ENCODE measurements at places on chromosomes 13 and 19.

DNA sequence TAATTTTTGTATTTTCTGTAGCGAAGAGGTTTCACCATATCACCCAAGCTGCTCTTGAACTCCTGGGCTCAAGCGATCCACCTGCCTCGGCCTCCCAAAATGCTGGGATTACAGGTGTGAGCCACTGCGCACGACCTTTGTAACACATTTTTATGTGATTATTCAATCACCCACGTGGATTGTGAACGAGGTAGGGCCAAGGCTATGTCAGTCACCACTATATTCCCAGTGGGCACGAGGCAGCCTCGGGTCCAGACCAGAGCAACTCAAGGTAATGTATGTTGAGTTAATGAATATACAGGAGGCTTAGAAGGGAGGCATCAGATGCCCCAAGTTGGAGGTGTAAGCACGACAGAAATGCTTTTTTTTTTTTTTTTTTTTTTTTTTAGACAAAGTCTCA is 8.9 kb downstream of the PTGIR start:
- DNase-seq, result no peak

GRCh38 chr19:7263521-7263920 is 30.7 kb downstream of the INSR start:
- no peak for DNase-seq

GRCh38 chr19:2603334-2603733 is 99.2 kb downstream of the GNG7 start:
- DNase-seq, result no peak

DNA sequence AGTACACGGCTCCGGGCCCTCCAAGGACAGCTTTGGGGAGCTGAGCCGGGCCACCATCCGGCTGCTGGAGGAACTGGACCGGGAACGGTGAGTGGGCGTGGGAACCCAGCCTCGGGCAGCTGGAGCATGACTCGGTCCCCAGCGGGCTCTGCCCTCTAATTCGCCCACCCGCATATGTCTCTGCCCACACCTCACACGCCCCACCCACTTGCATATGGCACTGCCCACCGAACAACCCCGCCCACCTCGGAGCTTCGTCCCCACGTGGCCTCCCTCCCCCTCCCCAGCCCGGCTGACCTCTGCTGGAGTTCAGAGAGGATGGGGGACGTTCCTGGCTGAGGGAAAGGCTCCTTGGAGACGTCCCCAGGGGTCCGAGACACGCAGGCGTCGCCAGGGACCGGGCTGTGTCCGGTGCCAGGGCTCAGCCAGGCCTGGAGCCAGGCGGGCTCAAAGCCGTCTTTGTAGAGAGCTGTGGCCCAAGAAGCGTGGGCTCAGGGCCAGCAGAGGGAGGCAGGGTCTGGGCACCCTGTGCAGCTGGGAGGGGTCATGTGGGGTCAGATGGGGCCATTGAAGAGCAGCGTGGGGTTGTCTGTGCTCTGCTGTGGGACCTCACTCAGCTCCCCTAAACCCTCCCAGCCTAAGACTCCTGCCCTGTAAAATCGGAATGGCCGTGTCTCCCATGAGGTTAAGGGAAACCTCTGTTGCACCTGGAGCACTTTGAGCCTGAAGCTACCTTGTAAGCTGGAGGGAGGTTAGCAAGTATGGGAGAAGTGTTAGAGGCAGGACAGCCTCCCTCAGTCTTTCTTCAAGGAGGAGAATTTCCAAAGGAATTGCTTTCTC is 3.8 kb downstream of the APC2 start:
- peak; percentile 96 for DNase-seq

DNA sequence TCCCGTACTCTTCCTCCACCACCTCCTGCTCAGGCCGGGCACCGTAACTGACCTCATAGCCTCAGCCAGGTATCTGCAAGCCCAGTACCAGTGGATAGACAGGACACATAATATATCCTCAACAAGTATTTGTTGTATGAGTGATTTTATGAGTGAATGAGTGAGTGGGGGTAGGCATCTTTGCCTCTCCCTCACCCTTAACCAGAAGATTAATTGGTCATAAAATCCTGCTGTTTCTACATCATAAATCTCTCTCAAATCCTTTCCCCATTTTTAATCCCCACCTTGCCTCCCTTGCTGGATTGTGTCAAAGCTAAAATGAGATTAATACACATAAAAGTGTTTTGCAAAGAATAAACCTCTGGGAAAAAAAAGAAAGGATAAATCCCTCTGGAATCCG is 44.4 kb upstream of the HMGB1 start:
- no peak for DNase-seq

GRCh38 chr13:45332036-45332830 is 8.8 kb downstream of the TPT1 start:
- DNase-seq, result no peak

DNA sequence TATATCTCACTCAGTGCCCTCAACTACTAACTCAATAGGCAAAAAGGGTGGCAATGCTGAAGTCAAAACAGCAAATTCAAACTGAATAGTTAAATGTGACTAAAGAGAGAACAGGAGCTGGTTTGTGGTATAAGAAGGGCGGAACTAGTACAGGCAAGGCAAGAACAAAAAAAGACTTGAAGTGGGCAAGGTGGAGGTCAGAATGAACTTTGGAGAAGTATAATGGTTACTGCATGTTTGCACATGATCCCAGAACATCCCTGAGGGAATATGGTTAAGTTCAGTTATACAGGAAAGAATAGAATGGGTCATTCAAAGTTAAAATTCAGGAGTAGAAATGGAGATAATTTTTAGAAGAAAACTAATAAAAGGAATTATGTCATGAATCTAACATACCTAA is 85.5 kb downstream of the DIAPH3 start:
- DNase-seq, result no peak

- DNase-seq, result no peak
These were observed 36.2 kb downstream of the RFX2 start for GRCh38 chr19:6073858-6074708.

DNA sequence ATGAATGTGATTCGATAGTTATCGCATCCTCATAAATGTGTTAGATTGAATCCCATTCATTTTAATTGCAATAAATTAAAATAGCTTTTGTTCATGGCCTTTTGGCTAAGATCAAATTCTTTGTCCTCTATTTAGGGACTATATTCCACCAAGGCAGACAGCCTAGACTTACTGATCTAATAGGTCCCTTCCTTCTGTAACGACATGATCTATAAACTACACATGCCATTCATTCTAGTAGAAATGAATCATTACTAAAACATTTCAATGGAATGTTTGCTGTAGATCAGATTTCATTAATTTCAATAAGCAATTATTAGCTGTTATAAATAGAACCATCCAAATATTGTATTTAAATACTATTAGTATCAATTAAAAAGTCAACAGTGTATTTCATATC is 526.6 kb upstream of the KLHL1 start:
- DNase-seq, result no peak

GRCh38 chr19:3849092-3849491 is 19.7 kb downstream of the ZFR2 start:
- DNase-seq, result peak; percentile 69

- no peak for DNase-seq
These were observed 875.0 kb downstream of the PCDH9 start for GRCh38 chr13:66354879-66355751.

DNA sequence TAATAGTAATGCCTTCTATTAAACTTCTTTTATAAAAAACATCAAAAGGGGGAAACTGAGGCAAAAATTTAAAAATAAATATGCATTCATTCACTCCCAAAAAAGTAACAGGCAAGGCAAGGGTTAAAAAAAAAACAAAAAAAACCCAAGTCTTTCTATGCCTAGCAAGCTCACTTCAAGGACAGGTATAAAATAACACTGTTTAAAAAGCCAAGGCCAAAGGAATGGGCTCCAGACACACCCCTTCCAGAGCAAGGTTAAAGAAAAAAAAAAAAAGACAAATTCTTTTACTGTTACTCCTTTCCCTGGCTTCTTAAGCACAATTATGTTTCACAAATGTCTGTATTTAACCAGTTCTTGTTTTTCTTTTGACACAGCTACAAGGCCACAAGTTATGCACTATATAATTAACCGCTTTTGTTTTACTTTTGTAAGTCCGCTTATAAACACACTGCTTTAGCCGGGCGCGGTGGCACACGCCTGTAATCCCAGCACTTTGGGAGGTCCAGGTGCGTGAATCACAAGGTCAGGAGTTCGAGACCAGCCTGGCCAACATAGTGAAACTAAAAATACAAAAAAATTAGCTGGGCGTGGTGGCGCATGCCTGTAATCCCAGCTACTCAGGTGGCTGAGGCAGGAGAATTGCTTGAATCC is 3.6 kb downstream of the SIGLEC11 start:
- DNase-seq, result no peak

GRCh38 chr19:2062389-2062729 is 11.3 kb upstream of the MKNK2 start:
- DNase-seq, result no peak

GRCh38 chr13:74389056-74389455 is 254.9 kb upstream of the KLF12 start:
- DNase-seq, result no peak

- DNase-seq, result no peak
These were observed 15.7 kb upstream of the SCEL start for GRCh38 chr13:77519808-77520207.
